Stimulated activated CD4-positive, alpha-beta T cell treated with anti-CD3 and anti-CD28 coated beads, Interleukin-2, amount 100 ng/mL, for 4 hours (primary cell): ENCODE measurements at places on chromosomes 7 and 10.

DNA sequence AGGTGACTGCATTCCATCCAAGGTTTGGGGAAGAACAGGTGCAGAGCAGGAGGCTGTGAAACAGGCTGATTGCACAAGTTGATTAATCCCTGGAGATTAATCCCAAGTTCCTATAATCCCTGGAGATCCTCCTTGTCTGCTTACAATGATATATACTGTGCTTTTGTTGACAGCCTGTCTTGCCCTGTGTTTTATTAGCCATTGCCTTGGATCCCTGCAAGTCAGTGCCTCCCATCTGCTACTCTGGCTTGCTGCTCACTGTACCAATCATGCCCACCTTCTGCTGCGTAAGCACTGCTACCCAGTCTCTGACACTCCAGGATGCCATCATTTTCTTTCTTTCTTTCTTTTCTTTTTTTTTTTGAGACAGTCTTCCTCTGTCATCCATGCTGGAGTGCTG is 65.4 kb downstream of the ANKRD61 start:
- DNase-seq = no peak

GRCh38 chr7:155811560-155811894 is 736 bp downstream of the SHH start:
- DNase-seq = no peak

- DNase-seq = no peak
Observed at GRCh38 chr7:7978860-7979259, 10.3 kb downstream of the GLCCI1 start.

DNA sequence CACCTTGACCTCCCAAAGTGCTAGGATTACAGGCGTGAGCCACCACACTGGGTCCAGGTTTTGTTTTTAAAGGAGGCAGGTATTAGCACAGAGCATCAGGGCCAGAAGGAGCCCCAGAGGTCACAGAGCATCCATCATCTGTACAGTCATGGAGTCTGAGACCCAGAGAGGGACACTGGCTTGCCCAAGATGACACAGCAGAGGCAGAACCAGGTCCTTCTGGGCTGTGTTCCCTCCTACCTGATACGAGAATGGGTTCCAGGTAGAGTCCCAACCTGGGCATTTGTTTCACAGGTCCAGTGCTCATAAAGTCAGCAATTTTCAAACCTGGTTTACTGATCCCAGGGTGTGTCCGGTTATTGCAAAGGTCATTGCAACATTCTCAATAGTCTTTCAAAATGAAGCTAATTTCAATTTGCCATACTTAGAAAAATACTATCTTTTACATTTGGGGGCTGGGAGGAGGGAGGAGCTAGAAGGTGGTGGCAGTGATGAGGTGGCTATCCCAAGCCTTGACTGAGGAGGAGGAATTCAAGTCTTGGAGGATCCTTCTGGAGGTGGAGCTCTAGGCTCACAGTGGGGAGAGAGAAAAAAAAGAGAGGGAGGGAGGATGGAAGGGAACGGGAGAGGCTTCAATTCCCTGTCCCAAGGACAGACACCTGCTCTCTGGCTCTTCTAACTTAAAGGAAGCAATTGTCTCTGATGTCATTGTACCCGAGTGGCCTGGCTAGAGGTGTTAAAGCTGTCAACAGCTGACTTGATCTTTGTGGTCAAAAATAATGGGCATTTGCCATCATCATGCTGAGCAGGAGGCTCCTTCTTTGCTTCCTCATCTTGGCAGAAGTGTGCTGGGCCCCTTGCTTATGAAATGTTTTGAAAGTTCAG is 8.1 kb downstream of the MXI1 start:
- no peak for DNase-seq

DNA sequence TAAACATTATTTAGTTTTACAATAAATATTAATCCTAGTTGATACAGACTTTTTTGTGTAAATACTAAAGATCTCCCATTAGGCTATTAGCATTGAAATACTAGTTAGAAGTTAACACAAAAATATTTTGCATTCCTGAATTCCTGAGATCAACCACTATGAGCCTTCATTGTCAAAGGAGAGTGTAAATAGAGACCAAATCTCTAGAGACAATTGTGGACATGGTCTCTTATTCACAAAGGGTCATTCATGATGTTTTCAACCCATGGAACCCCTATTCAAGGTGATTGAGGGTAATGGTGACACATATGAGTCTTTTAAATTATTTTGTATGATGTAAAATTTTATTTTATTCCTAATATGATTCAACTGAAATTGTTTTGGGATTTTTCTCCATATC is 1454.8 kb upstream of the LRRTM3 start:
- no peak for DNase-seq
